ENCODE measurements at places on chromosomes 13 and 19.

GRCh38 chr13:42071672-42072419, 23.4 kb downstream of the DGKH start:
- no peak for DNase-seq

- peak; percentile 91 for DNase-seq
These were observed 24.6 kb upstream of the BCL3 start for GRCh38 chr19:44723952-44724319.

DNA sequence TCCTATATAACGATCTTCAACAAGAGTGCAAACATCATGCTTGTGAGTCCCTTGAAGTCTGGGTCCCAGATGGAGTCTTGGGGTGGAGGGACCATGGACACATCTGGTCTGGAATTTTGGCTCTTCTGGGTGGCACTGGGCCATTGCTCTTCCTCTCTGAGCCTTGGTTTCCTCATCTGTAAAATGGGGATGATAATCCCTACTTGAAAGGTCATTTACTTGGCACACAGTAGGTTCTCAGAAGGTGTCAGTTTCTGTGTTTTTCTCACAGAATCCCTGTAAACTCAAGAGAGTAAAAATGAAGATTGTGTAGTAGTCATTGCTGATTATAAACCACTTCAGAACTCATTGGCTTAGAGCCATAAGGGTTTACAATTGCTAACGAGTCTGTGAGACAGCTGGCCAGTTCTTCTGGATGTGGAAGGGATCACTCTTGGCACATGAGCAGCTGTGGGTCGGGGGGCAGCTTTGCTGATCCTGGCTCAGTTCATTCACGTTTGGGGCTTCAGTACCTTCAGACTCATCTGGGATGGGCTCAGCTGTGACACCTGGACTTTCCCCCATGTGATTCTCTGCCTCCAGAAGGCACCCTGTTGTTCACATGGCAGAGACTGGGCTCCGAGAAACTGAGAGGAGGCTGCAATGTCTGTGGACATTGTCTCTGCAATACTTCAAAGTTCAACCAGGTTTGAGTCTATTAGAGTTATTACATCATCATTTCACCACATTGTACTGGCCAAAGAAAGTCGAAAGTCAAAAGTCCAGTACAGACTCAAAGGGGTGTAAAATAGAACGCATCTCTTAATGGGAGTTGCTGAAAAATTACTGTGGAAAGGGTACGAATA, 7.8 kb downstream of the CYP4F12 start:
- DNase-seq, result no peak

DNA sequence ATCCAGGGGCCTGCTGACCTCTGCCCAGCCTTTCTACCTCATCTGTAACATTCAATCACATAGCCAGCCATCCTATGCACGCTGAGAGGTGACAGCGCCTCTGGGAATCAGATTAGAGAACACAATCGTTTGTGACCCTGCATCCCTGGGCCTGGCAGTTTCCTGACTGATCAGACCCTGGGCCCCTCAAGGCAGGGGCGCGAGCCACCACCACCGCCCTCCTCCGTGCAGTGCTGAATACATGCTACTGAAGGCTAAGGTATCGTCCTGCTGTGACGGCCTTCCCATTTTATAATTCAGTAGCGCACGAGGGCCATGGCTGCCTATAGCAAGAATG, 1.3 kb downstream of the TMTC4 start:
- DNase-seq, result no peak

DNA sequence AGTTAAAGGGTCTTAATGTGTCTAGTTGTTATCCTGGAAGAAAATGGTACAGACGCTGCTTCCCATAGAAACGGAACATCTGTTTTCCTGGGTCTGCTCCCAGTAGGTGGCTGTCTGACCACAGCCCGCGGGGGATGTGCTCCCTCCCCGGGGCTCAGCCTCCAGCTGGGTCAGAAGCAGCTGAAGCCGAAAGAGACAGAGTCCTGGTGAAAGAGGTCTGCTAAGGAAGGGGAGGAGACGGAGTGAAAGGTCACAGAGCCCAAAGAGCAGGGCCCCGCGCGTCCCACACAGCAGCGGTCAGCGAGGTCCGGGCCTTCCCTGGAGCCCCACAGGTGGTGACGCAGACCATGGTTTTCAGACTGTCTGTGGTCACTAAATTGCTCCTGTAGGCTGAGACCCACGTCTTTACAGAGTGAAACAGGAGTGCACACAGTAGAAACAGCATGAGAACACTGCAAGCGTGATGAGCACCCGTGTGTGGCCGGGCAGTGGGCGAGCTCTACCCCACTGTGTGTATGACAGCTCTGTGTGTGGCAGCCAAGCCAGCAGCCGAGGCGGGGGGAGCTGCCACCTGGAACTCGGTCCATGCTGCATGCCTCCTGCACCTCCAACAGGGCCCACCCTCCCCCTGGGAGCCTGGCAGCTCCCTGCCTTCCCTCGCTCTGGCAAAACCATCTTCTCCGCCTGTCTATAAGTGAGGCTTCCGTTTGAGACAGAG, 52.0 kb upstream of the C13orf46 start:
- DNase-seq, result no peak

DNA sequence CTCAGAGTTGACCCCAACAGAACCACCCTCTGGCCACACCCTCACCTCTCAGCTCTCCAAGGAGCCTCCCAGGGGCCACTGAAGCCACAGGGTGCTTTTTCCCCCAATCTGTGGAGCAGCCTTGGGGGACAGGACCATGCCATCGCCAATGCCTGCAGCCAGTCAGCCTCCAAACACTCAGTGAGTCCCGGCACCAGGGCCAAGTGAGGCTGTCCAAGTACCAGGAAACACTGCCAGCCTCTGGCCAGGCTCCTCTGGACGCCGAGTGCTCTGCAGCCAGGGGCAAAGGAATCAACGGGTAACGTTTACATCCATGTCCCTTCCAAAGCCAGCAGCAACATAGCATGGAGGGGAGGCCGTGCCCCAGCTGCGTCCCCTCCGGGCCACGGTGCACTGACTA, 9.5 kb upstream of the COMP start:
- DNase-seq, result no peak

DNA sequence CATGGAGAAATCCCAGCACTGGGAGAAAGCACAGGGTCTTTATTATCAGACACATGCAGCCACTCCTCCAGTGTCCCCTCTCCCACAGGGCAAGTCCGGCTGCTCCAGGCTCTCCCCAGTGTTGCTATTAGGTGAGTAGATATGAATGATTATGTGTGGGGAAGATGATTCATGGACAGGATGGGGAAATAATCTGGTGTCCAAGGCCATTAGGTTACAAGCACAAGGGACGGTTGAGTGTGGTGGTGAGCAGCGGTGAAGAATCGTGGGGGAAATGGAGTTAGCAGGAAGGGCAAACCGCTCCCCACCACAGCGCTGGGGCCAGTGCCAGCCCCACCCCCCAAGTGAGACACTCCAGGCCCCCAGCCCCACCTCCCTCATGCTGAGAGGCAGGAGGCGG, 19.0 kb downstream of the CD177 start:
- DNase-seq, result no peak

DNA sequence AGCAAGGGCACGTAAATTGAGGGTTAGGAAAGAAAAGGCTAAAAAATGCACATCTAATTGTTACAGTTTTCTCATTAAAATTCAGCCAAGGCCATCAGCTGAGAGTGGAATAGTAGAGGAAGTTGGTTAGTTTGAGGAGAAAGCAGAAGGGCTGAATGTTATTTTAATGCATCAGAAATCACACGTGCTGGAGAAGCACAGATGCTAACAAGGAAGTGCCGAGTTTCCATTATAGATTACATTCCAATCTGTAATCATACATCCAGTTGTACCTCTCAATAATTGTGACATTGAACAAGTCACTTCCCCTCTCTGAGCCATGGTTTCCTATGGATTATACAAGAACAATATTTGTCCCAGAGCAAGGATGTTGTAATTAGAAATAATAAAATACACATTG, 25.1 kb downstream of the FPR3 start:
- no peak for DNase-seq

DNA sequence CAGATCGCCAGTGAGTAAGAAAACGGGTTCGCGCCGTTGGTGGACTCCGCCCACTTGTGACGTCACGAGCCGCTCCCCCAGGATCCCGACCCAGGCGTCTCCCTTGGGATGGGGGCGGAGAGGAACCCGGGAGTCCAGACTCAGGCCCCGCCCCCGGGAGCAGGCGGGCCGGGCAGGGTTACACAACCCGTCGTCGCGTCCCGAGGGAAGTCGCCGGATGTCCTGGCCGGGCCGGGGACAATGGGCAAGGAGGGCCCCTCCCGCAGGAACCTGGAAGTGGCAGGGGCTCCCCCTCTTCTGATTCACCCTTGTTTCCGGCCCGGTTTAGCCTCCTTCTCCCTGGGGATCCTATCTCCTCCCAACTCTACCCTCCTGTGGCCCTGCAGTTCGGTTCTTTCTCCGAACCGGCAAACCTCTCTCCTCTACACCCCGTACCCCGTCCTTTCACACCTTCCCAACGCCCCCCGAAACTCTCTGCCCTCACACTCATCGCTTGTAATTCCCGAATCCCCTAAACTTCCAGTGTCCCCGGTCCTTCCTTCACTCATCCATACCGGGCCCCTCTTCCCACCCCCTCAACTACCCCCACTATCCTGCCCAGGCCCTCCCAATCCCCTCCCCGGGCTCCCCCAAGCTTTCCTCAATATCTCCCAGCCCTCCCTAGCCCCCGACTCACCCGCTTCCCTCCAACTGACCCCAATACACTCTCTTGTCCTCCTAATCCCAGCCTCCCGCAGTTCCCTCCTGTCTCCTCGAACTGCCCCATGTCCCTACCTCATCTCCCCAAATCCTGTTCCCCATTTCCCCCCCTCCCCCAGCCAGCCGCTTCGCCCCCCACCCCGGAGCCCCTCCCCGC, 20.0 kb upstream of the ERCC1 start:
- peak; percentile 99 for DNase-seq

GRCh38 chr13:108787700-108788414, 158.4 kb downstream of the MYO16 start:
- DNase-seq, result no peak

- DNase-seq, result no peak
These were observed 77.8 kb downstream of the INSR start for GRCh38 chr19:7216373-7216902.

GRCh38 chr19:16207063-16207462, 9.4 kb downstream of the AP1M1 start:
- no peak for DNase-seq

DNA sequence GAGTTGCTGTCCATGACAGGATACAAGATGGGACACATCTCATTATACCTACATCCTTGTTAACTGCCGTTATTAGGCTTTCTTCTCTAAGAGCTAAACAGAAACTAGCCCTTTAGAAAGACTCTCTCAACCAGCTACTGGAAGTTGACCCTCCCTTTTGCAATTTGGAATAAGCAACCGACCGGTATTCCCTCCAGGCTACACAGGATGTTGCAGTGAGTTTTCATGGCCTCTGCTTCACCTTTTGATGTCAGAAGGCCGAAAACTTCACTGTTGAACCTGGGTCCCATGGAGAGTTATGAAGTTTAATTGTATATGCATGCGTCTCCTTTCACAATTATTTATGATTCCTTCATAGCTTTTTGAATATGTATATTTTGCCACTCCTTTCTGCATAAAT, 1042.5 kb upstream of the SPRY2 start:
- DNase-seq, result no peak

DNA sequence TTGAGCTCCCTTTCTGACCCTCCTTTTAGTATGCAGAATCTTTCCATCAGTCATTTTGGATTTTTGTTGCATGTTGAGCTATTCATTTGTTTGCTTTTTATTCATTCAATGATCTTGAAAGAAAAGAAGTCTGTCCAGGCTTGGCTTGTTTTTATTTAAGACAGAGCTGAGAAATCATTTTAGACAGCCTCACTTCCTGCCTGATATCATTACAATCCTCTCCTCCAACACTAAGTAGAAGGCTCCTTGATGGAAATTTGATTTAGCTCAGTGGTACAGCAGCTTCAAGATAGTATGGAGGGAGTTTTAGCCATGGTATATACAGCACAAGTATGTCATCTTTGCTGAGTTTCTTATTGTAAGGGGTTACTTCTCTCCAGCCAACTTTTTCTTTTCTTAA, 28.4 kb downstream of the MBNL2 start:
- no peak for DNase-seq

DNA sequence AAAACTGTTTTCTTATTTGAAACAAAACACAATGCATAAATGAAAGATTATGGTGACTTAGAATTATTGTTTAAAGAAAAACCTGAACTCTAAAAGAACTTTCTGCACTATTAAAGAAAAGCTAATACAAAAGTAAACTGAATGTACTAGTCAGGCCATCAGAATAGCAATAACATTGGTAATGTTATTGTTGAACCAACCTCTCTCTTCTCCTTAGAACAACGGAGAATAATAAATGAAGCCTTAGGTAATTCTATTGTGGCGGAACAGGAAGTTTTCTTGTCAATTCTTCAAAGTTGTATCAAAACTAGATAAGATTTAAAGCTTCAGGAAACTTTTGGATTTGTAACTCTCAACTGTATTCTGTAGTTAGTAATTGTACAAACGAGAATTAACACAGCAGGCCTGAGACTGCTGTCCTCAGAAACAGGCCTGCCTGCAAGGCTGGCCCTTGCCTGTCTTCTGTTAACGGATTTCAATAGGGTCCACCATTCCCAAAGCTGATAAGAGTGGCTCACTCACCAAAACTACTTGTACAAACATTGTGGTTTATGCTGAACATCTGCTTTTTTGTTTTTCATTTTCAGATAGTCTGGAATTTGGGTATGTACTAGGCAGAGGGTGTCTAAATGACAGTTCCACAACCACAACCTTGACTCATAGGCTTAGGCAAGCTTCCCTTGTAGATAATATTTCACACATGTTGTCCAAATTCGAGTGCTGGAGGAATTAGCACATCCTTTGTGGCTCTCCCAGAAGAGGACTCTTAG, 825.8 kb downstream of the GPC5 start:
- no peak for DNase-seq

DNA sequence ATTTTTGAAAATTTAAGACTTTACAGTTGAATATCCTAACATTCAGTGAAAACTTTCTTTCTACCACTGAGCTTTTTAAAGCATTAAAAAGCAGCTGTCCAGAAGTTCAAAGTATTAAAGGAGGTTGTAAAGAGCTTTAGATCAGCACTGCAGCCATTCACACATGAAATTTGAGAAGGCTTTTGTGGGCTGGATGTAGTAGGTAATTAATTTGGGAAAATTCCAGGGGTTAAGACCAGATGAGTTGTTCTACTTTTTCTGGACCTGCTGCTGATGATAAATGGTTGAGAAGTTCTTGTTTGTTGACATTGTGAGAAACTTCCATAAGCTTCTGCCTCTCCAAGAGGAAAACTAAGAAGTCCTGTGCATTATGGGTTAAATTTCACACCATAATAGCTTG, 1779.6 kb upstream of the PRR20A start:
- DNase-seq, result no peak

DNA sequence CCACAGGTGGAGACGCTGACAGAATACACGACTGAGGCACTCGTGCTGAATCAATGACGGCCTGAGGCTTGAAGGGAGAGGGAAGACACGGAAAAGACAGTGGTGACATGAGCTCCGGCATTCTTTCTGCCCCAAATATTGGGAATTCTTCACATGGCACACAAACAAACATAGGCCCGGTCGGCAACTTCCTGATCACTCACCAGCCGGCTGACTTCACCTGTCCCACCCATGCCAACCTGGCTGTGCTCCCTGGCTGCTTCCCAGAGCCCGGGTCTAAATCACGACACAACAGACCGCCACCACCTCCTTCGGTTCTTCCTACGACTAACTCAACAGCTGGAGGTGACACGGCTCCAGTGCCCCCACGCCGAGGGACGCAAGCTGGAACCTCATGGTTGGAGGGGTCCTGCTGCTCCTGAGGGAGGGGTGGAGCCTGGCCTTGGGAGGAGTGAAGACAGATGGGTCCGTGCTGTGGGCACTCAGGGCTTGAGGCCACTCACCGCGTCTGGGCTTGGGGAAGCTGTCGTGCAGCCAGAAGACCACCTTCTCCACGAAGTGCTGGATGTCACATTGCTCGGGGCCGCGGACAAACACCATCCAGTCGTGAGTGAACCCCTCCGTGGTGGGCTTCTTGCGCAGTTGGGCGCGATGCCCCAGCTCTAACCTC, 9.6 kb downstream of the MLLT1 start:
- no peak for DNase-seq

Measured in Caco-2 (cell line).